Muscle of leg (tissue), 16 donors: ENCODE measurements at places on chromosomes 3 and 15.

GRCh38 chr3:129598000-129598381 lies 8.5 kb downstream of the PLXND1 start:
- H3K27ac ChIP-seq = peak overlapping the region; percentile 92
- H3K36me3 ChIP-seq = peaks cover 10% of the 10 kb centered on the region
- DNase-seq = no peak
- no peak overlapping the region for H3K4me3 ChIP-seq
- no peaks in the 10 kb centered on the region for H3K27me3 ChIP-seq
- H3K4me1 ChIP-seq = peaks cover 91% of the 10 kb centered on the region

GRCh38 chr3:128112357-128112968 lies 11.1 kb downstream of the RUVBL1 start:
- no peak overlapping the region for H3K27ac ChIP-seq
- H3K36me3 ChIP-seq = peaks cover 37% of the 10 kb centered on the region
- no peaks in the 10 kb centered on the region for H3K4me1 ChIP-seq
- no peak for DNase-seq

DNA sequence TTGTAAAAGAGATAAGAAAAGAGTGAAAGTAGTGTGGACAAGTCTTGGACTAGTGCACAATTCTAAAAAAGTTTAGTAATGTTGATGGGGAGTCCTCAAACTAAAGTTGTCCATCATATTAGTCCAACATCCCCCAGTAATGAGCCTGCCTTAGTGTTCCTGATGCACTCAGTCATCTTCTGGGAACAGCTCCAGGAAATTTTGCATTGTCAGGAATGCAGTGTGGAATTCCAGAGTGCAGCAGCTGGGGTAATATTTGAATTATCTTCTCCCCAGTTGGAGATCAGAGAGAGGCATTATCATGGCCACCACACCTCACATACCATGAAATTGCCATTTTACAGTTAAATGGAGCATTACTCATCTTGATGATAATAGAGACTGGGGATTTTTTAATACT lies 528.8 kb upstream of the NAALADL2 start:
- no peaks in the 10 kb centered on the region for H3K36me3 ChIP-seq
- DNase-seq = peak; percentile 87
- no peaks in the 10 kb centered on the region for H3K4me1 ChIP-seq
- no peak overlapping the region for H3K4me3 ChIP-seq
- H3K27me3 ChIP-seq = no peaks in the 10 kb centered on the region

GRCh38 chr15:51195459-51195858 lies 100.8 kb upstream of the TNFAIP8L3 start:
- DNase-seq = no peak
- no peak overlapping the region for H3K4me3 ChIP-seq
- H3K4me1 ChIP-seq = peaks cover 22% of the 10 kb centered on the region
- H3K36me3 ChIP-seq = no peaks in the 10 kb centered on the region
- H3K27ac ChIP-seq = no peak overlapping the region

DNA sequence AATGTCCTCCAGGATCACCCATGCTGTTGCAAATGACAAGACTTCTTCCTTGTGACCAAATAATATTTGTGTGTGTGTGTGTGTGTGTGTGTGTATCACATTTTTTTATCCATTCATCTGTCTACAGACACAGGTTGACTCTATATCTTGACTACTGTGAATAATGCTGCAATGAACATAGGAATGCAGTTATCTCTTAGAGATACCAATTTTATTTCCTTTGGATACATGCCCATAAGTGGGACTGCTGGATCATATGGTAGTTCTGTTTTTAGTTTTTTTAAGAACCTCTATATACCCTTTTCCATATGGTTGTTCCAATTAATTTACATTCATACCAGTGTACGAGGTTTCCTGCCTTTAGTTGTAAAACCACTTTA lies 41.7 kb downstream of the GPR176 start:
- H3K4me3 ChIP-seq = no peak overlapping the region
- H3K27ac ChIP-seq = no peak overlapping the region
- H3K4me1 ChIP-seq = no peaks in the 10 kb centered on the region
- DNase-seq = no peak
- no peaks in the 10 kb centered on the region for H3K36me3 ChIP-seq

- H3K4me3 ChIP-seq = no peak overlapping the region
- no peaks in the 10 kb centered on the region for H3K36me3 ChIP-seq
- no peak for DNase-seq
- H3K4me1 ChIP-seq = no peaks in the 10 kb centered on the region
- H3K27me3 ChIP-seq = no peaks in the 10 kb centered on the region
- no peak overlapping the region for H3K27ac ChIP-seq
Measured at GRCh38 chr3:53261712-53262111, 5.9 kb upstream of the TKT start.

- no peaks in the 10 kb centered on the region for H3K27me3 ChIP-seq
- peaks cover 12% of the 10 kb centered on the region for H3K4me1 ChIP-seq
- H3K27ac ChIP-seq = no peak overlapping the region
- H3K4me3 ChIP-seq = no peak overlapping the region
- DNase-seq = no peak
Measured at GRCh38 chr15:60382773-60383674, 14.8 kb downstream of the ANXA2 start.

GRCh38 chr3:138043266-138044029 lies 33.5 kb downstream of the CLDN18 start:
- no peak overlapping the region for H3K4me3 ChIP-seq
- DNase-seq = peak; percentile 48
- H3K36me3 ChIP-seq = no peaks in the 10 kb centered on the region
- H3K27ac ChIP-seq = no peak overlapping the region
- no peaks in the 10 kb centered on the region for H3K27me3 ChIP-seq

DNA sequence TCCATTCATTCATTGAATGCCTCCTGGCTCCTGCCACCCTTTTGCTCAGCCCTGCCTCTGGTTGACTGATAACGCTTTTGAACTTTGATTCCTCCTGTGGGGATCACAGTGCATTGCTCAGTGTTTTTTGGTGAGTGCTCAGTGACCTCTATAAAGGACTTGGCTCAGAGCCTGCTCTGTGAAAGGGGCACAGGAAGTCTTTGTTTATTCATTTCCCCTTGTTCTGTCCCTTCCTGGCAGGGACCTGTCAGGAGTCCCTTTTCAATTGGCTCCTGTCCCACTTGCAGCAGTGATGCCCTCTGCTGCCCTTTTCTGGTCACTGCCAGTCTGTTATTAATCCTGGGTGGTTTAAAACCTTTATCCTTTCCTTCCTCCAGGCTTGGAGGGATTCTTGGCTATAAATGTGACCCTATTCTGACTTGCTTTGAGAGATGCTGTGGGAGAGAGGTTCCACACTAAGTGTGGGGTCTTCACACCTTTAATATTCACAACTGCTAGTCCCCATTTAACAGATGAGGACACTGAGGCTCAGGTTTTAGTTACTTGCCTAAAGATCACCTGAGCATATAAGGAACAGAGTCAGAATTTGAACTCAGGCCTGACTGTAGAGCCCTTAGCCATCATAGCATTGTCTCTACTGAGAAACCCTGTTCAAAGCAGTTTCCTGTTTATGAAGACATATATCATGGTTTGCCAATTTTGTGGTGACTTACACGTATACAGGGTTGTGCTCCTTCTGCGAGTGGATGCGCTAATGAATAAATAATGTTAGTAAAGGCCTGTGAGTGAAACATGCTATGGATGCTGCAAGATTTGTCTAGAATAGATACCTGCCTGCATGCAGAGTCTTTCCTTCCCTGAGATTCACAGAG lies 23.2 kb upstream of the TATDN2 start:
- no peaks in the 10 kb centered on the region for H3K27me3 ChIP-seq
- no peak overlapping the region for H3K4me3 ChIP-seq
- no peak overlapping the region for H3K27ac ChIP-seq
- H3K36me3 ChIP-seq = no peaks in the 10 kb centered on the region
- peak; percentile 76 for DNase-seq
- H3K4me1 ChIP-seq = peaks cover 5% of the 10 kb centered on the region

GRCh38 chr15:29135309-29135657 lies 134.3 kb downstream of the NSMCE3 start:
- no peak overlapping the region for H3K27ac ChIP-seq
- H3K27me3 ChIP-seq = peaks cover 12% of the 10 kb centered on the region
- peaks cover 25% of the 10 kb centered on the region for H3K4me1 ChIP-seq
- H3K36me3 ChIP-seq = no peaks in the 10 kb centered on the region

DNA sequence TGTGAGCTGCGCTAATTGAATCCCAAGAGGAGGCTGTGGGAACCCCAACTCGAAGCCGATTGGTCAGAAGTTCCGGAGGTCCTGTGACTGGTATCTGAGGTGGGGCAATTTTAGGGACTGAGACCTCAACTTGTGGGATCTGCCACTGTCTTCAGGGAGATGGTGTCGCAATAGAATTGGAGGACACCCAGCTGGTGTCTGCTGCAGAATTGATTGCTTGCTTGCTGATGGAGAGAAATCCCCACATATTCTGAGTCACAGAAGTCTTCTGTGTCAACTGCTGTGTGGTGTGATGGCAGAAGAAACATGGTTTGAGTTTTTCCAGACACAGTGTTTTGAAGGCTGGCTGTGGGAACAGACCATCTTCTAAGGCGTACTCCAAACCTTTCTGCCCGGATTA lies 99.7 kb upstream of the PLXNA1 start:
- no peaks in the 10 kb centered on the region for H3K27me3 ChIP-seq
- H3K36me3 ChIP-seq = no peaks in the 10 kb centered on the region
- H3K4me3 ChIP-seq = no peak overlapping the region
- DNase-seq = no peak
- no peak overlapping the region for H3K27ac ChIP-seq
- H3K4me1 ChIP-seq = no peaks in the 10 kb centered on the region
